ENCODE measurements at places on chromosomes 13 and 19. TPM values are rescaled to one million over a fixed set of nuclear protein-coding genes. Genes with fewer than 3 reads are reported as not detected.

The SELENOV gene
- 1.6 TPM for total RNA-seq

The KLF2 gene
- total RNA-seq = 0.77 TPM

The ADGRE3 gene
- not detected for total RNA-seq

The DAND5 gene
- not detected for total RNA-seq

The CYP2B6 gene
- 0.37 TPM for total RNA-seq
